ENCODE measurements at places on chromosomes 13 and 19.
A peak's percentile ranks its signal among the peaks of the same experiment; 100 is the strongest.

- no peak for DNase-seq
These were observed 11.6 kb upstream of the CEACAM3 start for GRCh38 chr19:41784743-41785142.

- DNase-seq: peak; percentile 97
These were observed at the start of the genes LSM7 and SPPL2B for GRCh38 chr19:2328401-2329148. Gene LSM7, minus strand, starts transcription at chr19:2328586. Its CDS starts 20 bp downstream, at chr19:2328566. Gene SPPL2B, plus strand, starts transcription at chr19:2328684. Its CDS starts 26 bp downstream, at chr19:2328710.

GRCh38 chr13:80215368-80215767 is 125.6 kb downstream of the SPRY2 start:
- no peak for DNase-seq

- peak; percentile 8 for DNase-seq
These were observed 131.9 kb upstream of the IRS2 start for GRCh38 chr13:109918179-109918711.

DNA sequence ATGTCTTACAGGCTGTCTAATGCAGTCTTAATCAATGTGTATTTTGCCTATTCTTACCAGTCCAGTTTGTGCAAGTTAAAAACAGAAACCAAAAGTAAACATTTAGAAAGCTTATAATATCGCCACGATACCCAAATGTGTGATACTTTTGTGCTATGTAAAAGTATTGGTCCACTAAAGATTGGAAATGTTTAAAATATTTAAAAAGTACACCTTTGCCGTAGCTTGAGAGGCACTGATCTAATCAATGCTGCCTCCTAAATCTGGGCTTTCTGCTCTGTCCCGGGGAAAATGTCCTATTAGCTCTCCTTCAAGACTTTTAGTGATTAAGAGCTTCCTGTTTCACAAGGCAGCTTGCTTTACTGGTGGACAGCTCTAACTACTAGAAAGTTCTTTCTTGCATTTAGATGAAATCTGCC is 64.7 kb downstream of the DNAJC15 start:
- no peak for DNase-seq

DNA sequence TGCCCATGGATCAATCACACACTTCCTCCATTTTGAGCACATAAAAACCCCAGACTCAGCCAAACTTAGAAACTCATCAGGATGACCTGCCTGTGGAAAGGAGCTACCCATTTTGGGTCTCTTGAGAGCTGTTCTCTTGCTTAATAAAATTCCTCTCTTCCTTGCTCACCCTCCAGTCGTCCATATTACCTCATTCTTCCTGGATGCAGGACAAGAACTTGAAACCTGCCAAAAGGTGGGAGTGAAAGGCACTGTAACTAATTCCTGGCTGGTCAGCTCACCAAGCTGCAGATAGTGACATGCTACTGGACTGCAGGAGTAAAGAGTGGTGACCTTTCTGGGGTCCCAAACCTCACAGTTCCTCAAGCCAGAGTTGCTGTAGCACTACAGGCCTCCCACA is 20.2 kb downstream of the LIG4 start:
- DNase-seq: no peak

- no peak for DNase-seq
These were observed 26.9 kb upstream of the CPB2 start for GRCh38 chr13:46131705-46132104.

All from HTR-8/SVneo (cell line).